ENCODE measurements at places on chromosomes 3 and 15.

- DNase-seq: no peak
These were observed 223.3 kb upstream of the ADAMTS9 start for GRCh38 chr3:64911138-64911537.

DNA sequence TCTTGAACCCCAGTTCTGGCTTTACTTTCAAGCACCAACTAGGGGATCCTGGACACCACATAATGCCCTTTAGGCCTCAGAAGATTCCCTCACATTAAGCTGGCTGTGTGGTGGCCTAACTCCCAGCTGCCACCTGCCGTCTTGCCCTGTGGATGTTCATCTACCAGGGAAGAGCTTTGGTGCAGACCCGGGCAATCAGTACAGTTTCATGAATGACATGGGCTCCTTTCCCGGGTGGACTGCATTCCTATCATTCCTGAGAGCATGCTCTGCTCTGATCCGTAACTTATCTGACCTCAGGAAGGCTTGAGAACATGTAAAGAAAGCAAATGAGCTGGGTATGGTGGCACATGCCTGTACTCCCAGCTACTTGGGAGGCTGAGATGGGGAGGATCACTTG, 50.0 kb upstream of the GSK3B start:
- DNase-seq: no peak

GRCh38 chr3:98003306-98003969, 31.2 kb upstream of the RIOX2 start:
- DNase-seq: no peak

DNA sequence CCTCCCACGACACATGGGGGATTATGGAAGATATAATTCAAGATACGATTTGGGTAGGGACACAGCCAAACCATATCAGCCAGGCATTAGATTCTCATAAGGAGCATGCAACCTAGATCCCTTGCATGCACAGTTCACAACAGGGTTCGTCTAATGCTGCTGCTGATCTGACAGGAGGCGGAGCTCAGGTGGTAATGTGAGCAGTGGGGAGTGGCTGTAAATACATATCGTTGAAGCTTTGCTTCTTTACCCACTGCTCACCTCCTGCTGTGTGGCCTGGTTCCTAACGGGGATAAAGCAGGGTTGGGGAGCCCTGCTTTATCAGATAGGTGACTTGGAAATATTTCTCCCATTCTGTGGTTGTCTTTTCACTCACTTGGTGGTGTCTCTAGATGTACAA, 14.8 kb downstream of the DOCK3 start:
- DNase-seq: no peak

DNA sequence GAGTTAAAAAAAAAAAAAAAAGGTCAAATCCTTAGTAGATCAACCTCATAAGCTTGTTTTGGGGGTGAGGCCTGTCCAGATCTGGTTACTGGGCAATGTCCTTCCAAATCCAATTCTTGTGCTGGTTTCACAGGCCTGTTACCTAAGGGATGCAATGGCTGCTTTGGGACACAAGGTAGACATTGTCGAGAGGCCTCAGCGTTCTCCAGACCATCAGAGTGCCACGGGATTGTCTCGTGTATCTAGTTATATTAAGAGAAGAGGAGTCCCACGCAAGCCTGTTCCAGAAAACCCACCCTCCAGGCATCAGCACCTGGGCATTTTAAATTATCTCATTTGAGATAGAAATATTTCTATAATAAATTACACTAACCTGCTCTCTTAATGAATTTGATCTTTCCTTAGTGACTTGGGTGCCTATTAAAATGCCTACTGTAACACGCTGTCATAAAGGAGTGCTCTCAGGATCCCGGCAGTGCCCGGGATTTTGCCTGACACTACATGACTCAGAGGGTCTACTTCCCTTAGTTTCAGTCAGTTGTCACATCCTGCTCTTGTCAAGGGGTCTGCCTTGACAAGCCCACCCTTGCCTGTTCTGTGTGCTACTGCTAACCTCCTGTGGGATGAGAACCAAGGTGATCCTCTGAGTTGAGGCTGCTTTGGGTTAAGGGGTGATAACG, 116.0 kb downstream of the LIPC start:
- DNase-seq: no peak

DNA sequence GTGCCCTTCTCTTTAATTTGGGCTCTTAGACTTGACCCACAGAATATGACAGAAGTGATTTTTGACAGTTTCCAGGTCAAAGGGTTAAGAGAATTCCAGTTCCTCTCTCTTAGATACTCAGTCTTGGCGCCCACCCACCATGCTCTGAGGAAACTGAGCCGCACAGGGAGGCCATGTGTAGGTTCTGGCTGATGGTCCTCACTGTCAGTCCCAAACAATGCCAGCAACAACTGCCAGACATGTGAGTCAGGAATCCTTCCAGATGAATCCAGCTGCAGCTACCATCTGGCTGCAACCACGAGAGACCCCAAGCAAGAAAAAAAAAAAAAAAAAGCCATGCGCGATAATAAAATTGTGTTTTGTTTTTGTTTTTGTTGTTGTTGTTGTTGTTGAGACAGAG, 326.6 kb downstream of the MAGI1 start:
- DNase-seq: no peak

GRCh38 chr15:78266229-78266628, 1.9 kb downstream of the DNAJA4 start:
- no peak for DNase-seq

DNA sequence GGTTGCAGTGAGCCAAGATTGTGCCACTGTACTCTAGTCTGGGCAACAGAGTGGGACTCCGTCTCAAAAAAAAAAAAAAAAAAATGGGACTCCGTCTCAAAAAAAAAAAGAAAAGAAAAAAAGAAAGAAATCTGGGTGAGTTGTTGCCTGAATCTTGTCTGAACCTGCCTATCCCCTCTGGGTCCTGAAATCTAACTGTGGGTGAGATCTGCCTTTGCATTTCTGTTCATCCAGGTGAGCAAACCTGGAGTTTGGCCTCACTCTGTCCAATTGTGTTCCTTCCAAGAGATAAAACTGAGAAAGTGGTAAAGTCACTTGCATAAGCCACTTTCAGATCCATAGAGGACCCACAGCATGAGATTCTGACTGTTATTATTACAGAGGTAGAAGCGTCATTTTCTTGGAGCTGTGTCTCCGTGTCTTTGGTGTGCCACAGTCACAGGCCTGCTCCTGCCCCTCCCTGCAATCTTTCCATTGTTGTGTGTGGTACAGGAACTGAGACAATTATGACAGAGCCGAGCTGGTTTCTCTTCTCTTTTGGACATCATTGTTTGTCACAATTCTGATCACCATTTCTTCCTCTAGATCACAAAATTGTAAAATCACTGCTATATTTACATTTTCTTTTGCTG, 235.9 kb downstream of the LPP start:
- no peak for DNase-seq

- DNase-seq: no peak
These were observed 33.1 kb downstream of the TM2D3 start for GRCh38 chr15:101618851-101619614.

GRCh38 chr3:18423401-18424212, 1.5 kb downstream of the SATB1 start:
- DNase-seq: peak; percentile 79

DNA sequence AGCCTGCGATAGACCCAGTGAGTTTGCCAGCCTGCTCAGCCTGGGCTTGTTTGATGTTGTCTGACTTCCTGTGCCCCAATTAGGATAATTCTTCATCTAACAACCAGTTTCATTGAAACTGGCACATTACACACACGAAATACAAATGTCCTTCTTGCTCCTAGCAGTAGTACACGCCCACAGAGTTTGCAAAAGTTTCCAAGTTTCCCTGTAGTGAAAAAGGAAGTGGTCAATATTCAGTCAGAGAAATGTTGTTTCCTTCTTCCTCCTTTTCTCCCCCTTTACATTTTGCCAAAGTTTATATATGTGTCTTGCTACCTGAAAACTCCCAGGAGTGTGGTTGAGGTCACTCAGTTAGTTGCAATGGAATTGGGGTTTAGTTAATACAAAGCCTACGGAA, 58.4 kb upstream of the LRTM1 start:
- no peak for DNase-seq

DNA sequence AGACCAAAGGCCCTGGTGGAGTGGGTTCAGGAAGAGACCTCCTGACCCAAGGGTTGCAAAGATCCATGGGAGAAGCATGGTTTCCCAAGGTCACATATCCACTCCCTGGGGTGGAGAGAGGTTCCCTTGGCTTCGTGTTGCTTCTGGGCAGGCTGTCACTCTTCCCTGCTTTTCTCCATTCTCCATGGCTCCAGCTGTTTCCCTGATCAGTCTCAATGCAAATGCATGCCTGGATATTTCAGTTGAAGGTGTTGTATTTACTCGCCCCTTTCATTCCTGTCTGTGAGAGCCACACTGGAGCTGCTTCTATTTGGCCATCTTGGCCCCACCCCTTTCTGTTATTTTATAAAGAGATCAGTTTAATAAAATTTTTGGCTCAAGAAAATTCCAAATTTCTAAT, 95.0 kb upstream of the PLSCR4 start:
- no peak for DNase-seq

- DNase-seq: peak; percentile 32
These were observed 185.7 kb upstream of the TBL1XR1 start for GRCh38 chr3:177382944-177383343.

DNA sequence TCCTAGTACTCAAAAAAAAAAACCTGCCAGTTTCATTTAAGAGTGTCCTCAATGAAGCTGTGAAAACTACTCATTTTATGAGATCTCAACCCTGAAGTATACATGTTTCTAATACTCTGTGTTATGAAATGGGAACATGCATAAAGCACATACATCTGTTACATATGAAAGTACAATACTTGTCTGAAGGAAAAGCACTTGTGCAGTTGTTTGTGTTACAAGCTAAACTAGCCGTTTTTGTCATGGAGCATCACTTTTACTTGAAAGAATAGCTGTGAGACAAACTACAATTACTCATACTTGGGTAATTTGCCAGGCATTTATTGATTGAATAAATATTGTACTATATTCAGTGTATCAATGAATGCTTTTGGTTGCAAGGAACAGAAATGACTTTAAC, 72.7 kb downstream of the TIPARP start:
- no peak for DNase-seq

GRCh38 chr3:170507063-170507462, 78.8 kb downstream of the SLC7A14 start:
- no peak for DNase-seq

DNA sequence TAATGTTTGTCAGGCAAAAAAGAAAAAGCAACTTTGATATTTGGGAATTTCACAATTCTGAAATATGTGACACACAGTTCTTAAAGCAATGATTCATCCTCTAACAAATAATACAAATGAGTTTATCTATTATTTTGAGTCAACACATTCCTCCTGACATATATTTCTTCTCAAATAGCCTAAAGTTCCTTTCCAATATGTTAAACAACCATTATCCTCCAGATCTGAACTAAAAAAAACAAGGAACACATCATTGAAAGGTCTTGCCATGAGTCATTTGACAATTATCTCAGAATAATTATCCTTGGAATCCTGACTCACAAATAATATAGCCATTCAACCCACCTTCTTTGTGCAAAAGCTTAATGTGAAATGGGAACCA, 208.7 kb upstream of the CDIN1 start:
- DNase-seq: no peak

GRCh38 chr3:174859756-174860155, 622 bp downstream of the NAALADL2 start:
- no peak for DNase-seq

GRCh38 chr3:14096742-14097141, 27.9 kb downstream of the CHCHD4 start:
- no peak for DNase-seq

- peak; percentile 64 for DNase-seq
These were observed 105.0 kb downstream of the KLHL25 start for GRCh38 chr15:85689729-85690128.

DNA sequence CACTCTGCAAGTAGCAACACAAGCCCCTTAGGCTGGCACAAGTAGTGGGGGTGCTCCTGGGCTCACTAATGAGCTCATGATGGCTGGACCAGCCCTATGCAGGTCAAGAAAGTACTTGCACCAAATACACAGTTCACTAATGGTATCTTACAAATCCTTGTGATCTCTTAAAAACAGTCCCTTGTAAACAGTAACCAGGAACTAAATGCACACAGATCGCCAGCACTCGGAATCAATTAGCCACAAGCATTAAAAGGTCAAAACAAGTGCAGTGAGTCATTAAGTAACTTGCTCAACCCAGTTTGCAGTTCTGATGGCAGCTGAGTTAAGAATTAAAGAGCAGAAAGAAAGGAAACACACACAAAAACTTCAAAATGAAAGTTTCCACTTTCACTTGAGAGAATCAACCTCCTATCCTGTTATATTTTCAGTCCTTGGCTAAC, 43.2 kb downstream of the ARHGEF3 start:
- no peak for DNase-seq

DNA sequence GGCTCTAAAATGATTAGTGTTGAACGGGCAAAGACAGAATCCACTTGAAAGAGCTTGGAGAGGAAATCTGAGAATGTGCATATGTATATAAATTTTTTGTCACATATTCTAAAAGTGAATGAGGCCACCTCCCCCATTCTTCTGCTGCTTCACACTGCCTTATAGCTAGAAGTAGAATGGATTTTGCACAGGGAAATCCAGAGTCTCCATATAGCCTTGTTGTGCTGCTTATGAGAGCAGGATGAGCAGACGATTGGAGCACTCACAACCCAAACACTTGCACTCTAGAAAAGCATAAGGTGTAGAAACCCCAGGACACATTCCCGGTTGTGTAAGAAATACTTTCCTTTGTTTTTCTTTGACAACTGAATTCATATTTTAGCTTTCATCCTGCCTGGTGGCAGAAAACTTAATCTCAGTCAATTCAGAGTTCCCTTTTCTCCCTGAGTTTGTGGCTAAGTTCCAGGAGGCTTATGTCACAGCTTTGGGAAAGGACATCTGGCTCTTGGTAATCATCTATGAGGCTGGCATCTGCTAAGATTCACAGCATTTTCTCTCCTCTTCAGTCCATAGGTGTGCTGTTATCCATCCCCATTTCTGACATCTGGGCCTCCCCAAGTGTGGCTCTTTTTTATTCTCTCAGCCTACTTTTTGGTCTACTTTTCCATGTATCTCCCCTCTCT, 188.4 kb upstream of the PFN2 start:
- no peak for DNase-seq

DNA sequence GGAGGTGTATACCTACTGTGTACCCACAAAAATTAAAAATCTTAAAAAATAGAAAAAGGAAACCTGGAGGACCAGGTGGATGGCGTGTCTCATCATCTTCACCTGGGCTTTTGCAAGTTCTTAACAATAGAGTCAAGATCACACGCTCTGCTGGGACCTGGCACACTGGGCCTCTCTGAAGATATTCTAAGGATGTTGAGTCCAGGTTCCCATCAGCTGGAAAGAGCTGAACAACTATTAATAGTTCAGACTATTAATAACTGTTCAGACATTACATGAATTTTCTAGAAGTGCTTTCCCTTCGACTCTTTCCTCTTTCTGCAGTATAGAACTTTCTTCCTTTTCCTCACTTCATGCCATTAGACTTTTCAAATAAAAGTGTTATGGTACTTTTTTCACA, 320.2 kb upstream of the IL12A start:
- no peak for DNase-seq

GRCh38 chr15:74387141-74387541, 19.7 kb upstream of the CYP11A1 start:
- DNase-seq: peak; percentile 53
